ENCODE measurements at places on chromosomes 6 and 20.
A peak's percentile ranks its signal among the peaks of the same experiment; 100 is the strongest.

DNA sequence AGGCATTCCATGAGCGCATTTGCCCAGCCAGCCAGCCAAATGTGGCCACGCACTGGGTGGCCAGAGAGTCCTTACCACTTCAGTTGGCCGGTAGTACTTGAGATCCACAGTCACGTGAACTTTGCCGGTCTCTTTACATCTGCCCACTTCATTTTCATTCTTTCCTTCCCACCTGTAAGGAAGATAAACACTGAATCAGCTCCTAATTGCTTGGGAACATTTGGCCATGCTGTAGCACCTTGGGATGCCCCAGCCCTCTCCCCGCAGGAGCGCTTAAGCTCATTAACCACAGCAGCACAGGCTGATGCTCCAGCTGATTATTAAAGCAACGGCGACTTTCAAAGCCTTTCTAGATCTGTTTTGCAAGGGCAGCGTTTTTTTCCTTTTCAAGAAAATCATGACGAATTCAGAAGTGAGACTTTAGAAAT, 116.6 kb downstream of the FOXC1 start:
- no peak for DNase-seq

GRCh38 chr6:148513145-148514071, 170.8 kb downstream of the SASH1 start:
- DNase-seq = no peak

GRCh38 chr6:160992061-160992979, 751 bp downstream of the MAP3K4 start:
- peak; percentile 11 for DNase-seq

- DNase-seq = no peak
Observed at GRCh38 chr6:167163476-167164011, 5.8 kb upstream of the GPR31 start.

DNA sequence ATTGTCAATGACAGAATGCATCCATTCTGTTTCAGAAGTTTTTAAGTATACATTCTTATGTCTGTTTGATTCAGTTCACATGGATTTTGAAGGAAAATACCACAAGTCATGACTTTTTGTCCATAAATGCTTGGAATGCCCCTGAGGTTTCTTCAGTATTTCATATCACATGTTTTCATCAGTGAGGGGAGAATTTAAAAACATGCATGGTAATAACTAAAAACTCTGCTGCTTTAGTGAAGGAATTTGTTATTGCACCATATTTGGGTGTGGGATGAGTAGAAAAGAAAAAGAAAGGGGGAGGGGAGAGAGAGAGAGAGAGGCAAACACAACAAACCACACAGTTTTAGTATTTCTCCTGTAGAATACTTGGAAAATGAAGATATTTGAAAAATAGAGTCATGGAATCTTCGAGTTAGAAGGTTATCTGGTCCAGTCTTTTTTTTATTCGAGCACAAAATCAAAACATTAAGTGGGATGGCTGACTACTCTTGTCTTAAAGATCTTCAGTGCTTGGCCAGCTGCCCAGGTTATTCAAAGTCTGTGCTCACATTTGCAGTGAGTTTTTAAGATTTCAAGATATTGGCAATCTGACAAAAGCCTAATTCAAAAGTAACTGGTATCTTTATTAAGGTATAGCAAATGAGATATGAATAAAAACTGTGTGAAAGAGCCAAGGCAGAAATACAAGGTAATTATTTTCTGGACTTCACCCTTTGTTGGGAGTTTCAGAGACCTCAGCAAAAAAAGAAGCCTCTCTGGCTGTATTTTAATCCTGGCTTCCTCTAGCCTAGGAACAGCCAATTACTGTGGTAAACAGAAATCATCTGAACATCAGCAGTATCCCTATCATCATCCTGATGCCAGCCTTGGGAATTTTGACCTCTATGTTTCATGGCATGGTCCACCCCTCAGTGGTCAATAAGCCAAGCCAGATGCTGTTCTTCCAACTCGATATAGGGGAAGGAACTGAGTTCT, 687.9 kb upstream of the CITED2 start:
- no peak for DNase-seq

DNA sequence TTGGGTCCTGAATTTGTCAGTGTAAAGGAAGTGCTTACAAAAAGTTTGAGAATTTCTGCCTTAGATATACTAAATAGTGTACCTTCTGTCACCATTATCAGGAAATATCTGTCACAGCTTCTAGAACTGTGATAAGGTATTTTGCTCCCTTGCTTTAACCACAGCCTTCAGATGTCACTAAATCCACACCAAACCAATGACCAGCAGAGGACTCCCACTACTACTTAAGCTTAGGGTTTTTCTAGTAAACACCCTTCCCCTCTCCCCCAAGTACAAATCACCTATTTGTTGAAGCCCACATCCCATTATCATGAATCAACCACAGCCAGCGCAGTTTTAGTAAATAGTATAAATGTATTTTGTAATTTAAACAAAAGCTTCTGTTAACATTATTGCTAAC, 8.6 kb upstream of the JPH2 start:
- DNase-seq = no peak

GRCh38 chr20:40887105-40887504, 141.5 kb upstream of the TOP1 start:
- no peak for DNase-seq

DNA sequence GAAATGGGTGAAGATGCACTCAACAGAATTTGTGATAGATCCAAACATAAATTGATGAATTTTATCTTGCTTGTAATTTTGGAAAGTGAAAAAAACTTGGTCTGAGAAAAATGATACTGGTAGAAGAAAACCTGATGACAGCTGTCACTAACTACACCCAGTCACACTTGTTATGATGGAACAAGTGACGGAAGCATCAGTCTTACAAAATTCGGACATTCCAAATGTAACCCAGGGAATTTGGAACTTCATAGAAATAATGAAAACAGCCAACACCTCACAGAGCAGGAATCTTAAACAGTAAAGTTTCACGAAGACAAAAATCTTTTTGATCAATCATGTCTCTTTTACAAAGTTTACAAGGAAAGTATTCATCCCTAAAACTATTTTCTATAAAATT, 123.9 kb downstream of the RIN2 start:
- no peak for DNase-seq

DNA sequence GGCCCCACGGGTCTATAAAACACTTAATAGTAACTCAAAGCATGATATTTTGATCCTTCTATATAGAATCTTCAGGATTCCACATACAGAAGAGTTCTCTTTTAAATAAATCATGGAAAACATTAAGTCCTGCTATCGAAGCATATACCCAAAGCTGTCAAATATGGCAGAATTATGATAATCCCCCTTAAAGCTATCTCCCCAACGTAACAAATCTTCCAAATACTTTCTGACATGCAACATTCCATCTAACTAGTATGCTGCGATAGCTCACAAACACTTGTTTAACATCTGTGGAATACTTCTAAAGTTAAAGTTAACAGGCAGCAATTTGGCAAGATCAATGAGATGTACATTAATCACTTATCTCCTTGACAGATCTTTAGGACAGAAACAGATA, 371.0 kb upstream of the RUNX2 start:
- no peak for DNase-seq

DNA sequence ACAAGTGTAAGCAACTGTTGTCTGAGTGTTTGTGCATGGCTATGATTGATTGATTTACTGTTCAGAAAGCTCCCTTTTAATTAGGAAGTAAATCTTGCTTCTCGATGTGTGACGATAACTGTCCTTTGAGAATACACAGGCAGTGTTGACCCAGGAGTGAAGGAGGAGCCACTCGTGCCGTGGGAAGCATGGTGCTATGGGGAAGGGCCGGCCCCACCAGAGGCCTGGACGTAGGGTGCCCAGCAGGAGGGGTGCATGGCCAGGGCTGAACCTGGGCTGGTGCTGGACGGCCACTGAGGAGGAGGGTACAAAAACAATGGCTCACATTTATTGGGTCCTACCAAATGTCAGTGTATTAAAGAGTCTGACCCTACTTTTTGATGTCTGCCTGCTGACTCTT, 60.7 kb downstream of the ANKRD60 start:
- no peak for DNase-seq

- DNase-seq = no peak
Observed at GRCh38 chr6:21309807-21310221, 283.7 kb upstream of the SOX4 start.

DNA sequence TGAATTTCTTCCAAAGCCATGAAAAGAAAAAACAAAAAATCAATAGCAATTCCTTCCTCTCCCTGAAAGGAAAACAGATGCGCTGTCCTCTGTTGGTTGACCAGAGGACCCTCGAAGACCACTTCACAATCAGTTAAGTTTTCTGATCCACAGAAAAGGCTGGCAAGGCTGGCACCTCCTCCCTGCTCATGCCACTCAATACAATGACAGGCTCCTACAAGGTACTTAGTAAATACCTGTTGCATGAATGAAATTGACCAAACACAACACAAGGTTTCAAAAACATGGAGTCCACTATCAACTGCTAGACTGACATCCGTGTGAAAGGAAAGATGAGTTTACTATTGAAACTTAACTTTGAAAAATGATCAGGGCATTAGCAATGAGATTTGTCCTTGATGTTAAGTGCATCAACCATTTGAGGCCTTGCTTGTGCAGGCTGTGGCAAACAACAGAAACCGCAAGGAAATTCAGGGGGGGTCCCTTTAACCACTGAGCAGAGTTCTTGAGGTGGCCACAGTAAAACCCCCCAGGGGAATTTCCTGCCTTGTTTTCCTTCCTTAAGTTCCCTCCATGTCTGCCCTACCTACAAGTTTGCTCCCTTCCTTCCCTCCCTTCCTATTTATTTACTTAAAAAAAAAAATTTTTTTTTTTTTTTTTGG, 27.9 kb upstream of the RTF2 start:
- DNase-seq = peak; percentile 27

DNA sequence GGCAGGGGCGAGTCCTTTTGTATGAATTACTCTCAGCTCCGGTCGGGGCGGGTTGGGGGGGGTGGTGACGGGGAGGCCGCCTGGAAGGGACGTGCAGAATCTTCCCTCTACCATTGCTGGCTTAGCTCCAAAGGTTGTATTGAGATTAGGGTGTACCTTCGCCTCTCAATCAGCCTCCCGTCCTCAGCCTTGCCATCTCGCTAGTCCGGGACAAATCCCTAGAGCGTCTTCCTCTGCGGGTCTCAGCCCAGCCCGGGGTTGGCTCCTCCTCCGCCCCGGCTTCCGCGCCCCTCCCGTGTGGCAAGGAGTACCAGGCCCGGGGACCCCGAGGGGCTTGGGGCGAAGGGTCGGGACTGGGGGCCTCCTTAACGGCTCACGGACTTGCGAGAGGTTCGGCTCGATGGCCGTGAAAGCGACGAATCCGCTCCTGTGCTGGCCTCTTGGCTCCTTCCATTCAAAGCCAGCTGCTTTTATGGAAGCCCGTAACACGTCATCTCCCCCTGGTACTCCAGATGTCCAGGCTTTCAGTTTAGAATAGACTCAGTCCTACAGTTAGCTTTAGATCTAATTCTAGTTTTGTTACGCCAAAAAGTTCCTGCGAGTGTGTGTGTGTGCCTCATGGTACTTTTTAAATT, 636 bp upstream of the EEF1A1 start:
- peak; percentile 48 for DNase-seq

DNA sequence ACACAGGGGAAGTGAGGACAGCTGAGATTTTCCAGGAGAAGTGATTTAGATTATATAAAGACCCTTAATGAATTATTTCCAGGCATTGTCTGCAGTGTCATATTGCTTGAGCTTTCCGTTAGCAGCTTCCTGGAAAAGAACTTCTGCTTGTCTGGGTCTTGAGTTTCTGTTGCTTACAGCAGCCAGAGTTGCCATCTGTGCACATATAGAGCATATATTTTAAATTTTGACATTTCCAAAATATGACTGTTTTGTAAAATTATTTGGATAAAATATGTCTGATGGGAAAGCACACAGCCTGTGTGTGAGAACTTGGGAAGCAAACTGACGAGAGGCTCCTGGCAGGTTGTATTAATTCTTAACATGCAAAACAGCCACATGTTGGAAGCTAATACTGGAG, 21.0 kb upstream of the NKX2-2 start:
- no peak for DNase-seq

- no peak for DNase-seq
Observed at GRCh38 chr20:53926428-53927028, 143.9 kb downstream of the BCAS1 start.

- no peak for DNase-seq
Observed at GRCh38 chr20:32968478-32969241, 35.6 kb downstream of the SUN5 start.

DNA sequence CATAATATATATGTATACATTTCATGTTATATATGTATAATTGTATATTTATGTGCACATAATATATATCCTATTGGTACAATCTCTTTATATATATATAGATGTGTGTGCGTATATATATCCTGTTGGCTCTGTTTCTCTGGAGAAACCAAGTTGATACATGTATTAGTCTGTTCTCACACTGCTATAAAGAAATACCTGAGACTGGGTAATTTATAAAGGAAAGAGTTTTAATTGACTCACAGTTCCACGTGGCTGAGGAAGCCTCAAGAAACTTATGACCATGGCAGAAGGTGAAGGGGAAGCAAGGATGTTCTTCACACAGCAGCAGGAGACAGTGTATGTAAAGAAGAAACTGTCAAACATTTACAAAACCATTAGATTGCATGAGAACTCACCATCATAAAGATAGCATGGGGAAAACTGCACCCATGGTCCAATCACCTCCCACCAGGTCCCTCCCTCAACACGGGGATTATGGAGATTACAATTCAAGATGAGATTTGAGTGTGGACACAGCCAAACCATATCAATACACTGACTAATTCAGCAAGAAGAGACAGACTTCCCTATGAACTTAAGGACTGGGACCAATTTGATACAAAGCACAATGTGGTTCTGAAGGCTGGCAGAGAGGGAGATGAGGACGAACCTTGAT, 14.0 kb downstream of the CST3 start:
- no peak for DNase-seq

- no peak for DNase-seq
Observed at GRCh38 chr6:167744681-167745669, 81.7 kb upstream of the AFDN start.

GRCh38 chr6:36516559-36516958, 30.7 kb downstream of the STK38 start:
- no peak for DNase-seq

- no peak for DNase-seq
Observed at GRCh38 chr6:47290124-47290834, 19.4 kb downstream of the TNFRSF21 start.
